ENCODE measurements at places on chromosomes 6 and 20.

DNA sequence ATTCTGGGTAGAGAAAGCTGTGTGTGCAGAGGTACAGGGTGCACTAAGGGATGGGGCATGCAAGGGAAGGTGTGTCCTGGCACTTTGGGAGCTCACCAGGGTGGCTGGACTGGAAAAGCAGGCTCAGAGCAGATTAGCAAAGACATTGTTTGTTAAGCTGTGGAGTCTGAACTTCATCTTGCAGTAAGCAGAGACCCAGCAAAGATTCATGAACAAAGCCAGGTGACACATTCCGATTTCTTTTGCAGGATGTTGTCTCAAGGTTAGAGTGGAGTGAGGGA, 28.8 kb downstream of the DUSP22 start:
- no peak for DNase-seq

GRCh38 chr6:13000537-13000936, 284.0 kb downstream of the PHACTR1 start:
- no peak for DNase-seq

GRCh38 chr6:36563928-36564284, 16.6 kb upstream of the STK38 start:
- DNase-seq, result no peak

- DNase-seq, result no peak
Measured at GRCh38 chr6:145626857-145627256, 108.5 kb downstream of the EPM2A start.

- DNase-seq, result no peak
Measured at GRCh38 chr6:9455864-9456658, 958.8 kb downstream of the TFAP2A start.

GRCh38 chr6:90459225-90459758, 127.6 kb downstream of the MAP3K7 start:
- no peak for DNase-seq

DNA sequence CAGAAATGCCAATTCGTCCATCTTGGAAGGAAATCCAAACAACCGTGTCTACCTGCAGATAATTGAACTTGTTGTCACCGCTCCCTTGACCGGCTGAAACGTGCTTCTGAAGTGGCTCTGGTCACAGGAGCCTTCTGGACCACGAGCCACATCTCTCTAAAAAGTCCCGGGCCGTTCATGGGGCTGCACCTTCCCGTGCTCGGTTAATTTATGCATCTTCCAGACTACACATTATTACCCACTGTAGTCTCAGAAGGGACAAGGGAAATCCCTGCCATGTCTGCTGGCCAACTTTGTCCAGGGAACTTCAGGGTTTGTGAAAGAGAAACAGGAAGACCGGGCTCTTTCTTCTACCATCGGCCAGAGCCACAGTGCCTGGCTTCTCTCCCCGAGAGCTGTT, 63.4 kb upstream of the MPC1 start:
- no peak for DNase-seq

GRCh38 chr6:85163156-85164080, 286.5 kb upstream of the NT5E start:
- DNase-seq, result no peak

- DNase-seq, result no peak
Measured at GRCh38 chr6:163708466-163708865, 293.9 kb downstream of the QKI start.

DNA sequence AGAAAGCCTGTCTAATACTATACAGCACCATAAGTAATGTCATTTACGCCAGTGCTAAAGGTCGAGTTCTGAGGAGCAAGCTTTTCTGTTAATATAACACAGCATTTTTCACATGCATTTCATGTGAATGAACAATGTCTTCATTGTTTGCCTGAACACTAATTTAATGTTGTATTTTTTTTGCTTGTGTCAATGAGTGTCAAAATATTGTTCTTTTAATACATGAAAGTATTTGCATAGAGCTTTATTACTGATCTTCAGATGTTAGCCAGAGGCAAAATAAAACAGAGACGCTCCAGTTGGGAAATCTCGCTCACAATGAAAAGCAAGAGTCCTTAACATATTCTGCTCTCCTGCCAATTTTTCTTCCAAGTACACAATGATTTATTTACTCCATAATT, 151.8 kb downstream of the FOXC1 start:
- no peak for DNase-seq

DNA sequence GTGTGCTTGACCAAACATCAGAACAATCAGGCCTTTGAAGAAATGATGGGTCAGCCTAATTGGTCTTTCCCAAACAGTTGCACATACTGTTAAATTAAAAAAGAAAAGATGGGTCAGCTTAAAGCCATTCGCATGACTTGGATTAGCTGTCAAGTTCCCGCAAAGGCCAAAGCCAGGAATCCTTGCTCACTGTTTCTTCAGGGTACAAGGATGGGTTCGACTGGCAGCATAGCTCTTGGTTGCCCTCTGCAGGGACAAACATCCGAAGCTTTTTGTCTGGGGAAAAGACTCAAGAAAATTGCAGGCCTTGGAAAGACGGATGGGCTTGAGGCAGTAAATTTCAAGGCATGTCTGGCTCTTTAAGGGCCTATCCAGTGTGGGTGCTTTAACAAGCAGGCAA, 168.0 kb downstream of the HDGFL1 start:
- no peak for DNase-seq
